OCI-LY7 (cell line): ENCODE measurements at places on chromosomes 4 and X. TPM values are rescaled to one million over a fixed set of nuclear protein-coding genes. Genes with fewer than 3 reads are reported as not detected.

DNA sequence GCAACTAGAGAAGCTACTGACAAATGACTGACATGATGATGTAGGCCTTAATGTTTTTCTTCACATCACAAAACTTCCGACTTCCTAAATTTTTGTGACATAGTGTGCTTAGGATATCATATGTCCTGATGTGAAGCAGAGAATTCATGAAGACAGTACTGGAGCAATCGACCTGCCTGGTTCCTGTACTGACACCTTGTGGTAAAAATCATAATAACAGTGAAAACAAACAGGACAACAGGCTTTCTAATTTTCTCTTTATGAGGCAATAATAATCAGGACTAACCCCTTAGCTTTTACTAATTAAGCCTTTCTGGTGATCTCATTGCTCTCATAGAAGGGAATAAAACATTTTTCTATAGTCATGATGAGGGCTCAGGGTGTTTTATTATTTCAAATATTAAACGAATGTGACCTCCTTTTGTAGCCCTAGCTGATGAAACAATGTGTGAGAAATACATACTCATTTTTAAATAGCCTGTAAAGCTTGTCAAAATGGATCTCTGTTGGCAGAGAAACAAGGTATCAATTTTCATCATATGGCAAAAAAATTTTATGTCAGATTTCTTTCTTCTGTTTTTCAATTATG lies 158.4 kb downstream of the TENT5D start:
- peak; percentile 5 for DNase-seq

GRCh38 chrX:148613636-148614035 lies 113.2 kb downstream of the AFF2 start:
- no peak for DNase-seq

The PLP1 gene
- not detected in 2 replicates for total RNA-seq

The HHIP gene
- not detected in 2 replicates for total RNA-seq

GRCh38 chr4:177737387-177737940 lies 295.2 kb upstream of the AGA start:
- no peak for DNase-seq

GRCh38 chr4:158949099-158949498 lies 153.8 kb upstream of the RAPGEF2 start:
- DNase-seq = no peak

DNA sequence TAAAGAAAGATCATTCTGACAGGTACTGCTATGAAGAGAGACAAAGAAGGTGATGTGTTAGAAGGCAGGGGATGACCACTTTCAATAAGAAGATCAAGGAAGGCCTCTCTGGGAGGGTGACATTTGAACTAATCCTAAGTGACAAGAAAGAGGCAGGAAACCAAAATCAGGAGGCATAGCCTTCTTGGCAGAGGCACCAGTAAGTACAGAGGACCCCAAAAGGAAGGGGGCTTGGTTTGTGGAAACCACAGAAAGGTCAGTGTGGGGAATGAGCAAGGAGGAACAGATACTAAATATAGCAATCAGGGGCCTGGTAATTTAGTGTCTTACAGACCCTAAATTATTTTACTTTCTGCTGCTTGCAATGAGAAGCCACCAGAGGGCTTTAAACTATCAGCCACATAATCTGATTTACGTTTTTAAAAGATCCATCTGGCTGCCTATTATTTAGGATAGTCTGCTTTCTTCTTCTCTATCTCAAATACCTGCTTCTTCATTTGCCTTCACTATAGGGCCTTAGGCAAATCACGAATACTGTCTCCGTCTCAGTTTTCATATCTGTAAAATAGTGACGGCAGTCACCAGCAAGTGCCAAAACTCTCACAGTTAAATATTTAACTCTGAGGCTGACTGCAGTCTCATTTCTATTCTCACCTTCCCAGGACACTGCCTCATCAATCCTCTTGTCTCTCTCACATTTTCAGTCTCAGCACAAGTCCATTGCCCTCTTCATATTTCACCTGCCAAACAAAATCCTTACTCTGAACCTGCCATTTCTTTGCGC lies 16.7 kb downstream of the NR3C2 start:
- DNase-seq = no peak

GRCh38 chrX:49103637-49104036 lies 19.9 kb downstream of the GPKOW start:
- no peak for DNase-seq

GRCh38 chr4:144716778-144717177 lies 70.8 kb downstream of the HHIP start:
- DNase-seq = no peak

DNA sequence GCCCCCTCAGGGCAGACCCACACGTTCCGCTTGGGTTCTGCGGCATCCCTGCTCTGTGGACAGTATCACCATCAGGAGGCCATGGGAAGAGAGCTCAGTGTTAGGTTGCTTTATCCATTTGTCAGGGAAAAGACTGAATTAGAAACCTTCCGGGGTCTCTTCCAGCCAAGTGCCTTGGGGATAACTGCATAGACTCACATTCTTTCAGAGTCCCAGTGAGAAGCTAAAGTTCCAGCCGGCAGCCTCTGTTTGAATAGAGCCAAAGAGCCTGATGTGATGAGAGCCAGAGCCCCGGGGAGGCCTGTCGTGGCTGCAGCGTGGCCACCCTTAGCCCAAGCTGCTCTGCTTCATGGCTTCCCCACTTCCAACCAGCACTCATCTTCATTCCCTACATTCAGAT lies 85.2 kb downstream of the FHDC1 start:
- no peak for DNase-seq

The PARM1 gene
- not detected in 2 replicates for total RNA-seq

The PWWP3B gene
- not detected in 2 replicates for total RNA-seq

DNA sequence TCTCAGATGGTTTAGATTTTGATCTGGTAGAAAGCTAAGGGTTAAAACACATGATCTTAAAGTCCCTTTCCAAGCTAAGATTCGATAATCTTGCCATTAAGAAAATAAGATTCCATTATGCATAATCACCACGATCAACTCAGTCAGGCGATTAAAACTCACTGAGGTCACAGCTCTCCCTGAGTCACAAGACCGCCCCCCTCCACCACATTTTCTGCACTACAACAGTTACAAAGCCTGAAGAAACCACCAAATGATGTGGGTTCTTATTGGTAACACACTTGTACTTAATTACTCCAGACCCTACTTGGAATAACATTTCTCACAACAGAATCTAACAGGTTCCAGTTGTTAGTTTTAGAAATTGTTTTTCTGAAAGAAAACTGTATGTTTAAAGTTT lies 62.8 kb downstream of the SH3KBP1 start:
- DNase-seq = no peak

The FAM47A gene
- total RNA-seq = not detected in 2 replicates

The HMX1 gene
- not detected in 2 replicates for total RNA-seq

The TEX13B gene
- total RNA-seq = not detected in 2 replicates

- DNase-seq = no peak
Observed at GRCh38 chr4:66430856-66431255, 760.6 kb upstream of the EPHA5 start.

The OTC gene
- total RNA-seq = not detected in 2 replicates

- peak; percentile 81 for DNase-seq
Observed at GRCh38 chrX:134388161-134389109, 71.5 kb upstream of the HPRT1 start.

DNA sequence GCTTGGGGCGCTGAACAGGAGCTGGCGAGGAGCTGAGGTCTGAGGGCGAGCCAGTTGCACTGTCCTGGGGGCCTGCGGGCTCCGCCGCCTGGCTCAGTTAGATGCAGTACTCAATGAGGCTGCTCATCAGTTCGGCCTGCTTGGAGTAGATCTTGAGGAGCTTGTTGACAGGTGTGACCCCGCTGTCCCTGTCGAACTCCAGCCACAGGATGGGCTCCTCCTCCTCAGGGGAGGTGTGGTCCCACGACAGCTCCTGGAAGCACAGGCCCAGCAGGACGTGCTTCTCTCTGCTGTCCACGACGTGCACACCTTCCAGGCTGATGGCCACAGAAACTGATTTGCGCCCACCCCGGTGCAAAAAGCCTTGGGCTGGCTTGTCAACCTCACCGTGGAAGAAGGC lies 16.5 kb upstream of the LAS1L start:
- no peak for DNase-seq

- no peak for DNase-seq
Observed at GRCh38 chr4:21900211-21900610, 48.4 kb downstream of the KCNIP4 start.

- DNase-seq = no peak
Observed at GRCh38 chrX:13283950-13284546, 35.8 kb downstream of the ATXN3L start.

- DNase-seq = no peak
Observed at GRCh38 chr4:119113033-119113655, 22.5 kb upstream of the MYOZ2 start.

- DNase-seq = no peak
Observed at GRCh38 chrX:153812220-153812619, 17.8 kb downstream of the SSR4 start.

GRCh38 chr4:687048-687970 lies 1.6 kb downstream of the SLC49A3 start:
- DNase-seq = no peak
